ENCODE measurements at places on chromosomes 11 and 22.

DNA sequence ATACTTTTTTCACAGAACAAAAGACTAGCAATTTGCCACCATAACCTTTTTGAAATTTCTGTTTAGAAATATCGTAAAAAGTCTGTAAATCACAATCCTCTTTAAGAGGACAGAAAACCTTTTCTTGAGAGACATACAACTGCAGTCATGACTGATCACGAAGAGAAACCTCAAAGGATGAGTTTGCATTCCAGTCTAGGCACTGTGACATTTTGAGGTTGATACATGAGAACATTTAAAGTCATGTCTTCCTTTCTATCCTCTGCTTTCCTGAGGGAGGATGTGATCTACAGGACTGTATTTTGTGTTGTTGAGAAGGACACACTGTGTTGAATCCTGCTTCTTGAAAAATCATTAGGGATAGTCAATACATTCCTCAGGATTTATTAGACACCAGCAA, 476.7 kb upstream of the CCDC179 start:
- no peak for DNase-seq

DNA sequence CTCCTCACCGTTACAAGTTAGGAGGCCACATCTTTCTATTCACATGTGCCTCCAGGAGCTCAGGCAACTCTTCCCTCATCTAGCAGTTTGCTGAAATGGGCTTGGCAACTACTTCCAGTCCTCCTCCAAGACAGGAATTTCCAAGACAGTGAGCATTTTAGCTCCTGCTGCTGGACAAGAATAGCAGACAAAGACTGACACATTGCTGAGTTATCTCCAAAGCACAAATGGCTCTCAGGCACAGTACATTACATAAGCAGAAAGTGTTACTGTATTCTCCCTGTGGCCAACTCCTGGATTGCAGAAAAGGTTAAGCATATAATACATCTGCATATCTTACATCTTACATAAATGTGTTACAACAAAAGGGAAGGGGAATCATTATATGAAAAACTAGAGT, 83.2 kb upstream of the POU2AF2 start:
- DNase-seq = no peak

DNA sequence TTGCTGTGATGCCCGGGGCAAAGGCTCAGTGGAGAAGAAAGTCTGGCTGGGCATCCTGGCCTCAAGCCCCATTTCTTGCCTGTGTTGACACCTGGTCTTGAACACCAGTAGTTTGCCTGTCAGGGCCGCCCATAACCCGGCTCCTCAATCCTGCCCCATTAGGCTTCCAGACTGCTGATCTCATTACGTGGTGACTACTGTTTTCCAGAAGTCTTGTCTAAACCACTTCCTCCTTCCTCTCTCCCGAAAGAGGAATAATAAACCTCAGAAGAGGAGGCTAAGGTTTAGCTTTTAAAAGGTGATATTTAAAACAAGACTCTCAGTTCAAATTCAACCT, 97.7 kb downstream of the CD44 start:
- no peak for DNase-seq

GRCh38 chr11:134665571-134666270, 253.7 kb upstream of the B3GAT1 start:
- no peak for DNase-seq

- no peak for DNase-seq
Observed at GRCh38 chr11:121449123-121449522, 3.0 kb upstream of the SORL1 start.

GRCh38 chr22:23557467-23557866, 22.6 kb downstream of the IGLL1 start:
- DNase-seq = no peak

GRCh38 chr11:108206969-108207682, 15.3 kb downstream of the NPAT start:
- DNase-seq = no peak

DNA sequence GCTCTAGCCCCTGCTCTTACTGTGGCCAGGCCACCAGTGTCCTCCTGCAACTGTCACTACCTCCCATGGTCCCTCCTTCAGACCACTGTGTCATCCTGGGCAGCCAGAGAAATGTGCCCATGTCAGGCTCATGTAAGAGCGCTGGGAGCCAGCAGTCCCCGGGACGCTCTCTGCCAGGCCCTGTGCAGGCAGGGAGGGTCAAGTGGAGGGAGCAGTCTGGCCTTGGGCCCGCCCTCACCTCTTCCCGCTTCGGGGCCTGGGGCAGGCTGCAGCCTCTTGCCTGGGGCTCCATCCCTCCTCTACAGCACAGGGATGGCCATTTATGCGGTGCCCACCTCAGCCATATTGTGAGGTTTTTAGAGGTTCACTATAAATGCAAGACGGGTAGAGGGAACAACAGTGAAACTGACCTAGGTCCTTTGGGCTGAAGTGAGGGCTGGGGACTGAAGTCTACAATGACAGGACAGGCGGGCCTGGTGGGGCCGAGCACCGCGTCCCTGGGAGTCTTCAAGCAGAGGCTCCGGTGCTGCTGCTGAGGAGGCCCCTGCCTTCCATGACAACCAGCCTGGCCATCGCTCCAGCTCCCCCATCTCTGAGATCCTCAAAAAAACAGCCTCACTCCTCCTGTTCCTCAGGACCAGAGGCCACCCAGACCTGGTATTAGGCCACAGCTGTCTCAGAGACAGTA, 54.9 kb upstream of the TTLL12 start:
- no peak for DNase-seq

DNA sequence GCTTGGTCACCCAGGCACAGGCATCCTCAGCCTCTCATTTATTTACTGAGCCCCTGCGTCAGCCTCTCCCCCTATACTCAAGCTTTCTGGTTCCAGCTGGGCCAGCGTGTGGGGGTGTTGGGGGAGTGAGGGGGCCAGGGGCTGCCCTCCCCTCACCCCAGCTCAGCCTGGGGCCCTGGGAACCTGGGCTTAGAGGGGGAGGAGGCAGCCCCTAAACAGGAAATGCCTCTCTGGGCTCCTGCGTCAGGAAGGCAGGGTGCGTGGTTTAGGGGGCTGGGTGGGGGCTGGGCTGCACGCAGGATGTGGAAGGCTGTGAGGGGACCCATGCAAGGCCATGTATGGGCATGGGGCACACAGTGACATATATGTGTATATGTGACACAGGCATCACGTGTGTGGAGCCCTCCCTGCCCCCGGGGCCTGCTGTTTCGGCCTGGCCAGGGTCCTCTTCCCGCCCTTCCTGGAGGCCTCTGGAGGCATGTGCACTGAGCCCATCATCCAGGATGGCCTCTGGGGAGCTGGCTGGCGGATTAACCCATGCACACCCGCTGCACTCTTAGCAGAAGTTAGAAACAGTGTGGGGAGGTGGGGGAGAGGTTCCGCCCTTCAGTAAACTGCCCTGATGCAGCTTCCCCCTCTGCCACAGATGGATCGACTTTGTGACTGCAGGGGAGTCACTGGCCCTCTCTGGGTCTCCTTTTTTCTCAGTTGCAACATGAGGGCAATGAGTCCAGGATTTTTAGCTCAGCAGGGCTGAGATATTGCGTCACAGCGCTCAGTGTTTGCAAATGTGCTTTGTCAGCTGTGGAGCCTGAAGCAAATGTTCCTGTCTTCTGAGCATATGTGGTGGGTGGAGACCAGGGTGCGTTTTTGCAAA, 1.1 kb upstream of the CD248 start:
- no peak for DNase-seq

DNA sequence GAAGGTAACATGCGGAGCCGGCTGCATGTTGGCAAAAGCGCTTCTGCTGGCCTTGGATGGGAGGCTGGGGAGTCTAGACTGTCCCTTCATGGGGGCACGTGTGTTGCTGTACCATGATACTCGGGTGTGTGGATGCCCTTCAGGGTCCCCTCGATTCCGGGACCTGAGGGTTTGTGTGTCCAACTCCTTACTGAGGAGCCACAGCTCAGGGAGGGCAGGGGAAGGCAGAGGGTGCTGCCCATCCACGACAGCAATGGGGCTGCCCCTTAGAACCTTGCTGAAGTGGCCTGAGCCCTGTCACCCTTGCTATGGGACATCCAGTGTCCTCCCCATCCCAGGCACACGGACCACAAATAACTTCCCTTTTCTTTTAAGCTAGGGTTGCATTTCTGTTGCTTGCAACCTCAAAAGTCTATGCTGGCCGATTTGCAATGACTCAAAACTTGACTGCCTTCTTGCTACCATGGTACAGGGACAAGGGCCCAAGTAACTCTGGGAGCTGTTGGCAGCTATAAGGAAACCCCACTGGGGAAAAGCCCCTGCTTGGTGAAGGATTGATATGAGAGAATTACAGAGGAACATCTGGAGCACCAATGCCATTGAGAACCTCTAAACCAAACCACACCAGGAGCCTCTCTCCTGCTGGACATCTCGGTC, 43.8 kb downstream of the RTL6 start:
- DNase-seq = no peak

DNA sequence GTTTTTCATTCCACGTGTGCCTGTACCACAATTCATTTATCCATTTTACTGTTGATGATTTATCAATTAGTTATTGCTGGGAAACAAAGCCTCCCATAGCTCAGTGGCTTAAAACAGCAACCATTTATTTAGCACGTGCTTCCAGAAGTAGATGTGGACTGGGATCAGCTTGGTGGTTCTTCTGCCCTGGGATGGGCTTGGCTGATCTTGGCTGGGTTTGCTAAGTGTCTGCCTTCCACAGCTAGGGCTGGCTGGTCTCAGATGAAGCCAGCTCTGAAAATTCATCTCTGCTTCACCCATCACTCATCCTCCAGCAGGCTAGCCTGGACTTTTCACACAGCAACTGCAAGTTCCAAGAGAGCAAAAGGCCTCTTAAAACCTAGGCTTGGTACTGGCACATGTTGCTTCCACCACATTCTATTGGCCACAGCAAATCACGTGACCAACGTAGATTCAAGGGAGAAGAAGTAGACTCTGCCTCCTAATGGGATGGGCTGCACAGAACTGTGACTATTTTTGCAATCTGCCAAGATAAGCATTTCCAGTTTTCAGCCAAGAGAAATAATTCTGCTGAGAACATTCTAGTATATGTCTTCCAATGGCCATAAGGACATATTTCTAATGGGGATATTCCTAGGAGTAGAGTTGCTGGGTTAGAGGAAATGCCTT, 124.9 kb downstream of the MN1 start:
- no peak for DNase-seq

GRCh38 chr11:91608677-91609076, 615.9 kb upstream of the FAT3 start:
- DNase-seq = no peak

- no peak for DNase-seq
Observed at GRCh38 chr22:23264610-23265367, 84.5 kb downstream of the BCR start.

- no peak for DNase-seq
Observed at GRCh38 chr11:83438438-83438837, 152.3 kb upstream of the CCDC90B start.

GRCh38 chr11:36218283-36218921, 70.8 kb downstream of the COMMD9 start:
- DNase-seq = no peak

DNA sequence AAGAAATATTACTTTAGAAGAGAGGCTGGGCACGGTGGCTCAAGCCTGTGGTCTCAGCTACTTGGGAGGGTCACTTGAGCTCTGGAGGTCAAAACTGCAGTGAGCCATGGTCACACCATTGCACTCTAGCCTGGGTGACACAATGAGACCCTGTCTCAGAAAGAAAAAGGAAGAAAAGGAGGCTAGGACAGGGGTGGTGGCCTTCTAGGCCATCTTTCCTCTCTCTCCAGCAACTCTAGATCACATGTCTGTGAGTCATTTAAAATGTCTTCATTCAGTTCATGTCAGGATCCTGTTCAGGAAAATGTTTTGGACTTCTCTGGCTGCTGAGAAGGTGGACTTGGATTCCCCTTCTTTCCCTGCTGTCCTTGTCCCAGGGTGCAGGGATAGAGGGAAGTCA, 53.3 kb downstream of the PPFIA1 start:
- no peak for DNase-seq

DNA sequence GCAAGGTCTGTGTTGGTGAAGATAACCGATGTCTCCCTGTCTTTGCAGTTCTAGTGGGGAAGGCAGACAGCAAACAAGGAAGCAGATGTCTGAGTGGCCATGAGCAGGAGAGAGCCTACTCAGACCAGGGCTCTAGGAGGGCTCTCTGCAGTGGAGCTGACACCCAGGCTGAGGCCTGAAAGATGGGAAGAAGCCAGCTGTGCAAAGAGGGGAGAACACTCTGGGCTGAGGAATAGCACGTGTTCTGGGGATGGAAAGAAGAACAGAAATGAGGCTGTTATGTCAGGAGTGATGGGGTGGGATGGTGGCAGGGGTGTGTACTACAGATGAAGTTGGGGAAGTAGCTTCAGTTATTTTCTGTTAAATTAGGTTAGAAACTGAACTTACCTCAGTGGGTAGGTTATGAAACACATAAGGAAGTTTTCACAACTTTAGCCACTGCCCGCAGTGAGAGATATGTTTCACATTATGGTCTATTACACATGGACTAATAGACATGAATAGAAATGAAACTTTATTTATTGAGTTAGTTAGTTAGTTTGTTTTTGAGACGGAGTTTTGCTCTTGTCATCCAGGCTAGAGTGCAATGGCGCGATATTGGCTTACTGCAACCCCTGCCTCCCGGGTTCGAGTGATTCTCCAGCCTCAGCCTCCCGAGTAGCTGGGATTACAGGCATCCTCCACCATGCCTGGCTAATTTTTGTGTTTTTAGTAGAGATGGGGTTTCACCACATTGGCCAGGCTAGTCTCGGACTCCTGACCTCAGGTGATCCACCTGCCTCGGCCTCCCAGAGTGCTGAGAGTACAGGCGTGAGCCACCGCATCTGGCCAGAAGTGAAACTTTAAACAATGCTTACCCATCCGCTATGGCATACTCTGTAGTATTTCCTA, 7.8 kb downstream of the DCPS start:
- no peak for DNase-seq

- DNase-seq = no peak
Observed at GRCh38 chr11:74179234-74180052, 8.4 kb downstream of the PPME1 start.

- DNase-seq = no peak
Observed at GRCh38 chr11:2666828-2667570, 32.8 kb downstream of the KCNQ1OT1 start.

GRCh38 chr11:48083421-48083820, 103.1 kb downstream of the PTPRJ start:
- no peak for DNase-seq

DNA sequence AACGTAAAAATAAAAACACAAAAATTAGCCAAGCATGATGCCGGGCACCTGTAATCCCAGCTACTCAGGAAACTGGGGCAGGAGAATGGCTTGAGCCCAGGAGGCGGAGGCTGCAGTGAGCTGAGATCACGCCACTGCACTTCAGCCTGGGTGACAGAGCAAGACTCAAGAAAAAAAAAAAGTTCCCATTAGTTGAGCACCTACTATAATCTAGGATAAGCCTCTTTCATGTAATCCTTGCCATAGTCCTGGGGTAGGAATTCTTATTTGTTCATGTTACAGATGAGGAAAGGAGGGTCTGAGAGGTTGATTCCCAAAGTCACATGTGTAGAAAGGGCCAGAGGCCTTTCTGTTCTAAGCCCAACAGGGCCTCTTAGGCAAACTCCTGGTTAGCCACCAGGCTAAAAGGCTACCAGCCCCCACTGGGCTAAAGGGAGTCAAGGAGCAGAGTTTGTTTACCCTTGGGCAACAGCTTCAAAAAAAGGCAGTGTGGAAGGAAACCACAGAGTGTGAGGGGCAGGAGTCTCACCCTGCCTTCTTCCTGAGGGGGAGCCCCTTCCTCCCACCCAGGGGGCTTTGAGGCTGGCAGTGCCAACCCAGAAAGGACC, 21.6 kb upstream of the CSNK1E start:
- no peak for DNase-seq

- DNase-seq = no peak
Observed at GRCh38 chr11:109000531-109000930, 335.7 kb downstream of the DDX10 start.
